Karpas-422 (cell line): ENCODE measurements at places on chromosomes 6 and 20.

GRCh38 chr6:6760002-6760401 is 171.5 kb downstream of the LY86 start:
- peak; percentile 42 for DNase-seq

- no peak for DNase-seq
Measured at GRCh38 chr6:4929097-4929718, 74.6 kb downstream of the RPP40 start.

- no peak for DNase-seq
Measured at GRCh38 chr6:5499644-5500306, 238.5 kb downstream of the FARS2 start.

DNA sequence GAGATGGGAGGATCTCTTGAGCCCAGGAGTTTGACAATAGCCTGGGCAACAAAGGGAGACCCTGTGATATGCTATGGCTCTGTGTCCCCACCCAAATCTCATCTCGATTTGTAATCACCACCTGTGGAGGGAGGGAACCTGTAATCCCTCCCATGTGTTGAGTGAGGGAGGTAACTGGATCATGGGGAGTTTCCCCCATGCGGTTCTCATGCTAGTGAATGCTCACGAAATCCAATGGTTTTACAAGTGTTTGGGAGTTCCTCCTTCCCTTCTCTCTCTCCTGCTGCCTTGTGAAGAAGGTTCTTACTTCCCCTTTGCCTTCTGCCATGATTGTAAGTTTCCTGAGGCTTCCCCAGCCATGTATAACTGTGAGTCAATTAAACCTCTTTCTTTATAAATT is 3.4 kb downstream of the NUDT3 start:
- no peak for DNase-seq

- peak; percentile 48 for DNase-seq
Measured at GRCh38 chr6:6390849-6391602, 70.6 kb upstream of the F13A1 start.

GRCh38 chr6:56058636-56059035 is 183.2 kb upstream of the BMP5 start:
- DNase-seq = no peak

DNA sequence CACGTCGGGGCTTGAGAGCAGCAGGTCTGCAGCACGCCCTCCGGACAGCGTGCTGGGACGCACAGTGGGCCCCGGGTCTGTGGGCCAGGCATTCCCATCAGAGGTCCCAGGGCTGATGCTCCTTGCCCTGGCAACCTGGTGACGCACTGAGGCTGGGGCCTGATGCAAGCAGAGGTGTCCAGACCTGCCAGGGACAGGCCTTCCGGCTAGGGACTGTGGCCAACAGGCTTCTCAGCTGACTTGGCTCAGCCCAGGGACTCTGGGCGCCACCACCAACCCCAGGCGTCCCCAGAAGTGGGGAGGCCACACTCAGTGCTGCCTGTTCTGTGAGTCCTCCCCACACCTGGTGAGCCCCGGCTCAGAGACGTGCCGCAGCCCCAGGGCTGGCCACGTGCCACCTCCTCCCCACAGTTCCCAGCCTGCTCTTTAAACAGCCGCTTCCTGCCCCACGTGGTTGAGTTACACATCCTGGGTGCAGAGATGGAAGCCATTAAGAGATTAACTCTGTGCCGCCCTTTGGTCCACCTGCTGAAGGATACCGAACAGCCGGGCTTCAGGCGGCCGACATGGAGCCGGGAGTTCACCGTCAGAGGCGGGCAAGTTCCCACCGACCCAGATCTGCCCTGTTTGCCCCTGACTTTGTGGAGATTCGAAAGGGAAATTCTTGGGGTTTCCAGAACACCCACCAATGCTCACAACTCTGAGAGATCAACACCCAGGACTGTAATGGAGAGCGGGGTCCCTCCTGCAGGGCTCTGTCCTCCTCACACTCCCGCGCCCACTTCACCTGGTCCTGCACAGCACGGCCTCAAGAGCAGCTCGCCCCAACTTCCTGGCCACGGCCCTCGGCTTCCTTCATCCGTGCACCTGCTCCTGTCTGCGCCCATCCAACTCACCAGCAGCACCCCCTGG is 37.6 kb upstream of the ZBP1 start:
- no peak for DNase-seq
